ENCODE measurements at places on chromosomes 7 and 10. TPM values are rescaled to one million over a fixed set of nuclear protein-coding genes. Genes with fewer than 3 reads are reported as not detected.
A peak's percentile ranks its signal among the peaks of the same experiment; 100 is the strongest.

DNA sequence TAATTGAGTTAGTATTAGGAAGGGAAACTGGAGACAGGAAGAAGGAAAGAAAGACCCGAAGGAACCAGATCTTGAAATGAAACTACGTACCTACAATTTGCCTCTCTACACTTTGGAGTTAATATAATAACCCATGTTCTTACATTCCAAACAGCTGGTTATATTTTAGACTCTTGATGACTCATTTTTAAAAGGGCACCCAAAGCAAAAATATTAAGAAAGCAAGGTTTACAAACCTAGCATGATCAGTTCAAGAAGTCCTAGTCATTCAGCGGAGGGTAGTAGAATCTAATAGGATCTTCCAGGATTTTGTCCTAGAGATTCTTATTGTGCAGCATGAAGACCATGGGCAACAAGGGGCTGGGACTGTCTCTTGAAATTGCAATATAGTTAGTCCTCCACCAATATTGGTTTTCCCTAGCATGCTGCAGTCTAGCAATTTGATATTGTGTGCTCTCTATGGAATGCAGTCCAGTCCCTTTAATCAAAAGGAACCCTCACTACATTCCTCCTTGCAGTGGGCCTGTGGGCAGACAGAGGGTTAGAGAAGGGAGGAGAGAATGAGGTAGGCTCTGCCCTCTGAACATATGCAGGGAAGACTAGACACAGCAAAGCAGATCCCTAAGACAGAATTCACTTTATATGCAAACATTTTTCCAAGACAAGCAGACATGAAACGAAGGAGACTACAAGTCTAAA lies 230.3 kb downstream of the INHBA start:
- DNase-seq: no peak

- no peak for DNase-seq
Measured at GRCh38 chr10:123882681-123883445, 8.7 kb downstream of the CPXM2 start.

The SHH gene
- 0.13 TPM for total RNA-seq

The TBXAS1 gene
- total RNA-seq: 0.26 TPM

The EBLN1 gene
- not detected for total RNA-seq

- DNase-seq: no peak
Measured at GRCh38 chr7:4173615-4174014, 508.5 kb upstream of the FOXK1 start.

DNA sequence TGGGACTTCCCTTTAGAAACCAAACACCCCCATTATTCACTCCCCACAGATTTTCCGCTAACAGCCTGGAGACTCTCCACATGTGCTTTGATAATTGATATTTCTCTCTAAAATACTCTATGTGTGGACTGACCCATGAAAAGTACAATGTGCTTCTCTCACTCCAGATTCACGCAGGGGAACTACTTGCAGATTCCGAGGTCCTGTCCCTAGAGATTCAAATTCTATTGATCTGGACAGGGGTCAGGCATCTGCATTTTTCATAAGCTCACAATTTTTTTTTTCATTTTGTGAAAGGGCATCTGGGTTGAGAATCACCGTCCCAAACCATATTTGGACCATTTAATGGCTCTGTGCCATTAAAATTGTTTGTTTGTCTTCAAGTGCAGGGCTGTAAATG lies 98.7 kb downstream of the CALCR start:
- no peak for DNase-seq

GRCh38 chr7:100431286-100431735 lies 1.7 kb downstream of the MEPCE start:
- no peak for DNase-seq

DNA sequence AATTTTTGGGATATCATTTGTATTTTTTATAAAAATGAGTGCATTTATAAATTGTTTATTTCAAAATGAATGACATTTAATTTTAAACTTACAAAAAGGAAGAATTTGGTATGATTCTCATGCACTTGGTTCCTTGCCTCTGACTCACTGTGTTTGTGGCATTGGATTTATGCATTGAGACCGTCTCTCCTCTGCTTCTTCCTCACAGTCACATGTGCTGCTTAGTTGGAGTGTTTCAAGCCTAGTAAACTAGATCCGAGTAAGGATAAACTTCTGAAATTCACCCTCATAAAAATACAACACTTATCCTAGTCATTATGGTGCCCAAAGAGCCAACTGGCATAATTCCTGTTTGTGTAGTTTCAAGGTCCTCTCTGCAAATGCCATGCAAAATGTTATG lies 19.1 kb upstream of the FZD8 start:
- no peak for DNase-seq

The HTRA1 gene
- 80.3 TPM for total RNA-seq

The UCN3 gene
- not detected for total RNA-seq

The GPR85 gene
- 0.77 TPM for total RNA-seq

DNA sequence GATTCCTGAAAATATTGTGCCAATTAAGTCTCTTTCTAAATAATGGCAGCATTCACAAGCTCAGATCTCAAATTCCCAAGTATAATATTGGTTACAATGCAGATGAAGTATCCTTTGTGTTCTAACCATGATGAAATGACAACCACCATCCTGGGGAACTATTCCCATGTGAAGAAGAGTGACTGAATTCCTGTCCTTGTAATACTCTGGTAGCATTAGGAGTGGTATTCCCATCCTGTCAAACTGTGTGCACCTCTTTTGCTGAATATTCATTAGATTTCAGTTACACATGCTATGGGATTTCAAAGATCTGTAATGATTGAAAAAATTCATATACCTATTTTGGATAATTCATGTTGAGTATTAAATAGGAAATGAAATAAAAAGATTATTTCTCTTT lies 86.1 kb upstream of the SMIM30 start:
- DNase-seq: no peak

DNA sequence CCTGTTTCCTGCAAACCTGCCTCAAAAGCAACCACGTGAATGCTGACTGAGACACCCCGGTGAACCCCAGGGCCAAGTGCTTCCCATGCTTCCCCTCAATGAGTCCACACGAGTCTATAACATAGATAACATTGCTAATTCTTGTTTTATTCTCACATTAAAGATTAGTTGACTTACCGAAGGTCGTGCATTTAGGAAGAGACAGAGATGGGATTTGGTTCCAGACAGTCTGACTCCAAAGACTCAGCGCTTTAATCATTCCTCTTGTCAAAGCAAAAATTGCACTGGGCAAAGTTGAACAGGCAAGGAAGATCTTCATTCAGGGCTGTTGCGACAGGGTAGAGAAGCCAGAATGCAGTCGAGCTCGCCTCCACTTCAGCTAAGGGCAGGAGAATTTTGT lies 435.6 kb upstream of the C7orf33 start:
- no peak for DNase-seq

The TCERG1L gene
- not detected for total RNA-seq

The SH2D4B gene
- under 0.01 TPM for total RNA-seq

- no peak for DNase-seq
Measured at GRCh38 chr7:101377189-101377736, 14.6 kb downstream of the COL26A1 start.

DNA sequence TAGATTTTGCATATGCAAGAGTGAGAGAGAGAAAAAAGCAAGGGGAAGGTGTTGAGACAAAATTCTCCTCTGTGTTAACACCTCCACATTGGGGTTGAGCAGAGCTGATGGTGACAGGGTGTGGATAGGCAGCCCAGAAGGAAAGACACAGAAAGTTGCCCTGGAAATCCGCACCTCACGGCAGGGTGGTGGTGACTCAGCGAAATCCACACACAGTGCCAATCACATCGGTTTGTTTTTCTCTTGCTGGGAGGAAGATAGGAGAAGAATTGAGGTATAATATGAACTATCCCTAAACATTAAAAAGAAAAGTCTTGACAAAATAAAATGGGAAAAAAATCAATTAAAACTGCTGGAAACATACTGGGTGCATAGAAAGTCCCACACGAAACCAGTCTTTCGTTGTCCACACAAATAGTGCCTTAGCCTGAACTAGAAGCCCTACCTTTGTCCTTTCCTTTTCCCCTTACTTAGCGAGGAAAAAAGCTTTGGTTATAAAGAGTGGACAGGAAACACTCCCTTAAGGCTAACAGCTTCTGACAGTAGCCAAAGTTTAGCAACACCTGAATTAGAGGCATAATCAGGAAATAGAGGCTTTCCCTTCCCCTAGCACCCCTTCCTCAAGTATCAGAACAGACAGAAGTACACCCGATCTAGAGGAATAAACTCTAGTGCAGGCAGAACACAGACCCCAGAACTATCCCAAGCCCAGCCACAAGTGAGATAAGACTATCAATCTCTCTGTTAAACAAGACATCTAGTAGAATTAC lies 39.2 kb upstream of the DNAJC1 start:
- DNase-seq: peak; percentile 8

DNA sequence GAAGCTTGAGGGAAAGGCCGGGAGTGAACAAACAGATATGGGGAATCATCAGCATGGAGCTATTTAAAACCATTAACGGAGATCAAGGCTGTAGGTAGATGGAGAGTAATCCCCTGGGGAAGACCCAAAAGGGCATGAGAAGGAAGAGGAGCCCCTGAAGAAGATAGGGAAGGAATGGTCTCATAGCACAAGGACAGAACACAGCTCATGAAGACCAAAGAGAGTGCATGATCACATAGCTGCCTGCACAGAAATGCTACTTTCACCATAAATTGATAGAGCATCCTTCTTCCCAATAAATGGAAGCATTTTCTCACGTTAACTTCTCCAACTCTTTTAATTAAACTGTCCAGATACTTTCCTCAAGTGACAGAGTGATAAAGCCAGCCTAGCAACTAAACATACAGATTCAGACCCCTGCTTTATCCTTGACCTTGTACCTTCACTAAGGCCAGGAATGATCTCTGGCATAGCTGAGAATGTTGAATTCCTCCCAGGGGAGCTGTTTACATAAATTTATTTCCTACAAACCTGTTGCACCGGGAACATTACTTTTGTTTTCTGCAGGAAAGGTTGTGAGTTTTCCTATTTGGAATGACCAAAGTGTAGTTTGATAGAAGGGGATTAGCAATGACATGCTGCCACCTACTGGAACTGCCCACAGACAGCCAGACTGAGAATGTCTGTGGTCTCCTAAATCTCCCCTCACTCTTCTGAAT lies 110.8 kb upstream of the LRGUK start:
- DNase-seq: peak; percentile 39

The UPK3B gene
- total RNA-seq: 0.26 TPM

- no peak for DNase-seq
Measured at GRCh38 chr10:124942317-124943169, 620 bp downstream of the ZRANB1 start.

GRCh38 chr10:59012839-59013238 lies 163.6 kb upstream of the PHYHIPL start:
- no peak for DNase-seq

GRCh38 chr10:58480321-58480720 lies 32.4 kb upstream of the BICC1 start:
- DNase-seq: no peak

- peak; percentile 65 for DNase-seq
Measured at GRCh38 chr10:91521439-91521838, 111.3 kb downstream of the HECTD2 start.

DNA sequence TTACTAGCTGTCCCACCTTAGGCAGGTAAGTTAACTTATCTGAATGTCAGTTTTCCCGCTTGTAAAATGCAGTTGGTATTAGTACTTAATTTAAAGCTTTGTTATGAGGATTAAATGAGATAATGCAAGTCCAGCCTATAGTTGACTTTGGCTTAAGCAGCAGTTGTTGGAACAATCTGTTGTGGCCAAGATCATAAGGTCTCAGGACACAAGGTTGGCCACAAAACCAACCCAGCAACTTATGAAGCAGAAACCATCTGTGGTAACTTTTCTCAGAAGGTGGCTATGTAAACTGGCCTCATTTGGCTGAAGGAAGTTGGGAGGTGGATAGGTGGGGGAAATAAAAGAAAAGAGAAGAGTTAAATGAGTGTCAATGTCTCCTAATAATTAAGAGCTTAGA lies 29.4 kb downstream of the ENTPD1 start:
- DNase-seq: no peak

DNA sequence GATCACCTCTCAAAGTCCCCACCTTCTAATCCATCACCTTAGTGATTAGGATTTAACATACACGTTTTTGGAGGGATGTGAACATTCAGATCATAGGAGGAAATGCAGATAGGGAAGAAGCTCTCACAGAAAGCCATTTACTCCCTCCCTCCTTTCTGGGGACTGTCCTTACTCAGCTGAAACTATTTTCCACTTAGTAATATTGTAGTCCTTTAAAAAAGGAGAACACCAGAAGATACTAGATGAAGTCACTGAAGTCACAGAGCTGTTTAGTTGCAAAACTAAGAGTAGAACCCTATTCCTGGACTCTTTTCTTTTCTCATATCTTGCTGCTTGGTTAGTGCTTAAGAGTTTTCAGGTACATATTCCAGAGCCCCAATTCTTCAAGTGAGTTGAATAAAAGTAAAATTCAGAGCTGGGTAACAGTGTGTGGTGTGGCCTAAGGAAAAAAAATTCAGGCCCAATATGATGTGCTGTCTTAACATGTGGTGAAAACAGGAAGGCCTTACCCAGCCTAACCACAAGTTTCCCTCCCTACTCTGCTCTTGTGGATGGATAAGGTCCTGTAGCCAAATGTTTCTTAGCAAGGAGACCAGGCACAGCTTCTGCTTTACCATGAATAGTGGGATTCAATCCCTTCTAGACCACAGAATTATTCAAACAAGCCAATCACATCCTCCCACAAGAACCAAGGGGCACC lies 135.7 kb downstream of the INHBA start:
- no peak for DNase-seq

The SLC26A5 gene
- not detected for total RNA-seq

DNA sequence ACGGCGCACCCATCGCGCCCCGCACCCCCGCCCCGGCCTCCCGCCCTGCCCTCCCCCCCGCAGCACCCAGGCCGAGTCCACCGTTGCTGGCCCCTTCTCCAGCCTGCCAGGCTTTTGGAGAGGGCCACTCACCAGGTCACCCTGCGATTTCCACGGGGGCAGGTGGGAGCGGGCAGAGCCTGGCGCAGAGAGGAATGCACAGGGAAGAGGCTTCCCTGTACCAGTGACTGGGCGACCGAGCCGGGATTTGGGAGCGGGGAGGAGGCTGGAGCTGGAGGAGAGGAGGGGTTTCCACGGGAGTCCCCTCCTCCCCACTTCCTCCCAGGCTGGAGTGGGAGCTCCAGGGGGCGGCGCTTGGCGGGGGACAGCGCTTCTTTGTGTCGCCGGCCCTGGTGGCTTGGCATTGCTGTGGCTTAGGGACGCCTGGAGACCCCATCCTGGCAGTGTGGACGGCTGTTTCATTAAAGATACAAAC lies 19.3 kb downstream of the TCAF1 start:
- no peak for DNase-seq

- no peak for DNase-seq
Measured at GRCh38 chr7:70334871-70335270, 736.6 kb downstream of the AUTS2 start.

GRCh38 chr10:86556532-86556931 lies 34.9 kb upstream of the WAPL start:
- DNase-seq: no peak

GRCh38 chr10:119750391-119751230 lies 24.8 kb downstream of the INPP5F start:
- peak; percentile 56 for DNase-seq

The WAC gene
- 56.5 TPM for total RNA-seq

DNA sequence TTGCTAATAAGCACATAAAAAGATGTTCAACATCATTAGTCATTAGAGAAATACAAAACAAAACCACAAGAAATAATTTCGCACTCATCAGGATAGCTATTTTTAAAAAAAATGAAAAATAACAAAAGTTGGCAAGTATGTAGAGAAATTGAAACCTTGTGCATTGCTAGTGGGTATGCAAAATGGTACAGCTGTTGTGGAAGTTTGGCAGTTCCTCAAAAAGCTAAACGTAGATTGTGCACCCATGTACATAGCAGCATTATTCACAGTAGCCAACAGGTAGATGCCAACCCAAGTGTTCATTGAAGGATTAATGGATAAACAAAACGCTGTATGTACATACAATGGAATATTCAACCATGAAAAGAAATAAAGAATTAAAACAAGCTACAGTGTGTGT lies 35.3 kb upstream of the STARD3NL start:
- DNase-seq: no peak

The GJD4 gene
- total RNA-seq: not detected
